ENCODE measurements at places on chromosomes 5 and 9.

- DNase-seq = no peak
Observed at GRCh38 chr5:8270246-8270645, 401.3 kb downstream of the MTRR start.

DNA sequence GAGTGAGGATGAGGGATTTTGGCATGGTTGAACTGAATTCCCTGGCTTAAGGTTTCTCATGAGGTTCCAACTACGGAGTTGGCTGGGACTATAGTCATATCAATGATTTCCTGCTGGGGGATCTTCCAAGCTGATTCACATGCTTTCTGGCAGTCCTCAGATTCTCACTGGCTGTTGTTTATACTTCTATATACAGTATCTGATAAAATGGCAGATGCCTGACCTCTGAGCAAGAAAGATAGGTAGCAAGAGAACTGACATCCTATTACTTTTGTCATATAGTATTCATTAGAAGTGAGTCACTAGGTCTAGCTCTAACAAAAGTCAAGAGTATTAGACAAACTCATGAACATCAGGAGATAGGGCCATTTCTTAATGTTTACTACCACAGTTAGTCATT lies 440.9 kb upstream of the EDIL3 start:
- no peak for DNase-seq

DNA sequence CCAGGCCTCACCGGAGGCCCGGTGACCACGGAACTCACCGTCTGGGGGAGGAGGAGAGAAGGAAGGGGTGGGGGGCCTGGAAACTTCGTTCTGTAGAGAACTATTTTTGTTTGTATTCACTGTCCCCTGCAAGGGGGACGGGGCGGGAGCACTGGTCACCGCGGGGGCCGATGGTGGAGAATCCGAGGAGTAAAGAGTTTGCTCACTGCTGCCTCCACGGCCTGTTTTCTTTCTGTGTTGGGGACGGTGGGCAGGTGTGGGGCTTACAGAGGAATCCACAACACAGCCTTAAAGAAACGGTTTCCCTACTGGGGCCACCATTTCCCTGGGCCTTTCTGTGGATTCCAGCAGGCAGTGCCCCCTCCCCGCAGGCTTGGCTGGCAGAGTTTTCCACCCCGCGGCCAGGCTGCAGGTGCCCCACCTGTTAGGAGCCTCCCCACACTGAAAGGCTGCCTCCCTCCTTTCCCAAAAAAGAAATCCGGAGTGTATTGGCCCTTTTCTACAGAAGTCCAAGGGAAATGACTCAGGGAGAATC lies 80.8 kb downstream of the NTNG2 start:
- no peak for DNase-seq

- peak; percentile 65 for DNase-seq
Observed at GRCh38 chr5:139808481-139809330, 13.1 kb downstream of the PSD2 start.

DNA sequence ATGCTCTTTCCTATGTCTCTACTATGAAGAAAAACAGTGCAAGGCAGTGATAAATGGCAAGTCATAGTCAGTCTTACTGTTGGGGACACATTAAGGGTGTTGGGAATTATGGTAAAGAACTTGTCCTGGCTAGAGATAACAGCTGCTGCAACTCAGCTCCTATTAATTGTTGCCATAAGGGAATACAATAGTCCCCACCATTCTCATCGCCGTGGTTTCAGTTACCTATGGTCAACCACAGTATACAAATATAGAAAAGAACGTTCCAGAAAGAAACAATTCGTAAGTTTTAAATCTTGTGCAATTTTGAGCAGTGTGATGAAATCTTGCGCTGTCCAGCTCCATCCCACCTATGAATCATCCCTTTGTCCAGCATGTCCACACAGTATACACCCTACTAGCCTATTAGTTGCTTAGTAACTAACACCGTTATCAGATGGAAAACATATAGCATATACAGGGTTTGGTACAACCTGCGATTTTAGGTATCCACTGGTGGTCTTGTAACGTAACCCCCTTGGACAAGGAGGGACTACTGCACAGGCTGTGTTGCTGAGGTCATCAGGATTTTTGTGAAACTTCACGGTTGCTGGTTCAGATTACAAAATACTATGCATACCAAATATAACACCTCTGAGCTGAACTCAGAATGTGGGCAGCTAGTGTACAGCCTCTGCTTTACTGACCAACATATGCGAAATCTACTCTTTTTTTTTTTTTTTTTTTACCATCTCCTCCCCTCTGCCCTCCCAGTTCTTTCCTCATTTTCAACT lies 53.5 kb downstream of the ZFR start:
- no peak for DNase-seq

Data from activated CD8-positive, alpha-beta T cell treated with anti-CD3 and anti-CD28 coated beads for 36 hours (primary cell).